ENCODE measurements at places on chromosomes 1 and 21.
A peak's percentile ranks its signal among the peaks of the same experiment; 100 is the strongest.

- no peak for DNase-seq
These were observed 22.7 kb downstream of the COL6A2 start for GRCh38 chr21:46120301-46121285.

- no peak for DNase-seq
These were observed 15.6 kb downstream of the SMG7 start for GRCh38 chr1:183487674-183488442.

- DNase-seq = no peak
These were observed 184.1 kb upstream of the DUSP10 start for GRCh38 chr1:221925947-221926346.

- DNase-seq = peak; percentile 58
These were observed 16.3 kb downstream of the PCP4L1 start for GRCh38 chr1:161274874-161275273.

GRCh38 chr1:88466899-88467580 lies 217.0 kb upstream of the PKN2 start:
- no peak for DNase-seq

GRCh38 chr1:25619101-25619890 lies 2.7 kb downstream of the MAN1C1 start:
- no peak for DNase-seq

- DNase-seq = no peak
These were observed 538.1 kb upstream of the ZRANB2 start for GRCh38 chr1:71618766-71619530.

DNA sequence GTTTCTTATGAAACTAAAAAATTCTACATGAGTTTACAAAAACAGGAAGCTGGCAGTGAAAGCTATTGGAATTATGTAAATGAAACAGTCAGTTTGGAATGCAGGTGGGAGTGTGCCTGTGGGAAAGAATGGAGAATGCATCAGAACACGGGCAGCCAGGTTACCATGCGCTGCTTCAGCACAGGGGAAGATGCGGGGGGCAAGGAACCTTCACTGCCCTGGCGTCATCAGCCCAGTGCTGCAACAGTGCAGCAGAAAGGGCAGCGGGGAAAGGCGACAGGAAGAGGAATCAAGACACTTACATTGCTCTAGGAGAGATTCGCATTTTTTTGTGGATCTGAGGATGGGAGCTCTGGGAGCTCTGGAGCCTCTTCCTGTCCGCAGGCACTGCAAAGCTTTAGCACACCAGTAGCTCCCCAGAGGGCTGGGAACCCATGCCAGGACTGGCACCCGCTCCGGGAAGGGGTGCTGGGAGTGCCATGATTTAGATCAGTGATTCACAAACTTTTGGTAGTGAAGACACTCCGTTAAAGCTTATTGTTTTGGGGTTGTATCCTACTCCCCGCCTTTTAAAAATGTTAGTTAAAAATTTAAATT lies 64.1 kb upstream of the WDR26 start:
- no peak for DNase-seq

DNA sequence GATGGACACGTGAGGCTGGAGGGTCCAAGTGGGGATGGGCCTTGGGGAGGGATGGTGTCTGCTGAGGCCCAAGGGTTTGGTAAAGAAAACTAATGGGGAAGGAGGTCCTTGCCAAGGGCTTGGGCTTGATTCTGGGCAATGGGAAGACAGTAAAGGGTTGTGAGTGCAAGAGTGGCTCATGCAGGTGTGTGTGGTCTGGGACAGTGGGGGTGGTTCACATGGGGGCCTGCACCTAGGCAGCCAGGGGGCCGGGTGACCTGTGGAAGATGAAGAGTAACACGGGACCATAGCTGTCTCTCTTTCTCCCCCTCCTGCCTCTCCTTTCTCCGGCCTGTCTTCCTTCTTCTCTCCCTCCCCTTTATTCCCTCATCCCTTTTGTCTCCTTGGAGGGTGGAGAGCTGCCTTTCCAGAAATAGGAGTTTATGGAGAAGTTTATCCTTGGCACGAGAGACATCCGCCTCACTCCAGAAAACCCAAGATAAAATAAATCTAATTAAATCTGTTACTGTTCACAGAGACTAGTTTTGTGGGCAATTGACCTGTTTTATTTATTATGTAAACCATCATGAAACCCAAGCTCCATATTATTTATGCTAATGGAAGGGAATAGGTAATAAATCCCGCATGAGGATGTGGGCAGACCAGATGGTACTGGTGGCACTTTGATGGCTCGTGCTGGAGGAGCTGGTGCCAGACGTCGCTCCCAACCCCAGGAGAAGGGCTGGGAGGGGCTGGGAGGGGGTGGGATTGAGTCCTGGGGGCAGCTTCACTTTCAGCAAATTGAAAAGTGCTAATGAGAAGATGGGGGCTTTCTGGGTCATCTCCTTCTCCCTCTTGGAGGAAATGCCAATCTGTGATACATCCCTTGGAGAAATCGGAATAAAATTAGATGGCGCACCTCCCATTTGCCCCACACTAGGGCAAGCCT lies 272.9 kb upstream of the CSF3R start:
- DNase-seq = peak; percentile 91

GRCh38 chr21:46441961-46442498 lies 16.7 kb upstream of the DIP2A start:
- DNase-seq = no peak

DNA sequence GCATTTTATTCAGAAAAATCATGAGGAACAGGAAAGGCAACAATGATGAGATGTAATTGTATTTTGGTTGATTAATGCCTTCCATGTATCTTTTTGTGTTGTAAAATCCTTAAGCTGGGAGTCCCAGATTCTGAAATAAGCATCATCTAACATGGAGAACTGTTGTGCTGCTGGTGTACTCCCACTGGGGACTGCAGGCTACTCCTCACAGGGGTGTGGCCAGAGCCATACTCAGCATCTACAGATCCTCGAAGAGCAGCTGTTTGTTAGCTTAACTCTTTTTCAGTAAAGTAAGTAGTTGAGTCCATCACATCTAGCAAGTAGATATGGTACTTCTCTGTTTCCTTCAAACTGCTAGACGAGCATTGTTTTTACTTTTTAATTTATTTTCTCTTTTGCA lies 358.0 kb downstream of the BRINP3 start:
- no peak for DNase-seq

DNA sequence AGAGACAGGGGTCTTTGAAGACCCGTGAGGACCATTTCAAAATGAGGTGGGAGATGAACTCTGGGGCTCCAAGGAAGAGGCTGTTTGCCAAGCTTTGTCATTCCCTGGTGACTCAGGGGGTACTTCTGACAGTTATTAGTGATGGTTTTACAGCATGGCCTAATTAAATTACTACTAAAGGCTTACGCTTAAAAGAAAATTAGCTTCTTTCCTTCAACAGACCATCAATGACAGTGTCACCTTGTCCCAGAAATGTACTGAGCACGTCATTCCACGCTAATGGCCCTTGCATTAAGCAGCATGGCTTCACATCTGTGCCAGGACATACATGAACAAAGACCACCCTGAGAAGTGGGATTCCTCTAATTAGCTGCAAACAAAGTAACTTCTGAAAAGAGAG lies 5.1 kb upstream of the UTS2 start:
- no peak for DNase-seq

DNA sequence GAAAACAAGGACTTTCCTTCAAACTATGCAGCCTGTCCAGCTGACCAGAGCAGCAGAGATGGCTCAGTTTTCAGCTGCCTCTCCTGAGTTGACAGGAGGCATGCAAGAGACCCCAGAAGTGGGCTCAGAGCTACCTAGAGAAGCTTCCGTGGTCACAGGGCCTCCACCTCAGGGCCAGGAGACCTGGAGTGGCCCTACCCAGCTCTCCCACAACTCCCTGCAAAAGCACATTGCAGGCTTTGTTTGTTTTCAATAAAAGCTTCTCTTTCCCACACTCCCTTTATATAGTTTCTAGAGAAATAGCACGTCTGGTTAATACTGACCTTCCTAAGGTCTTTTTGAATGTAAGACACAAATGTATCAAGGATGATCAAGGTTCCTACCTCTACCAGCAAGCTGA lies 40.1 kb downstream of the RRAGC start:
- DNase-seq = no peak

DNA sequence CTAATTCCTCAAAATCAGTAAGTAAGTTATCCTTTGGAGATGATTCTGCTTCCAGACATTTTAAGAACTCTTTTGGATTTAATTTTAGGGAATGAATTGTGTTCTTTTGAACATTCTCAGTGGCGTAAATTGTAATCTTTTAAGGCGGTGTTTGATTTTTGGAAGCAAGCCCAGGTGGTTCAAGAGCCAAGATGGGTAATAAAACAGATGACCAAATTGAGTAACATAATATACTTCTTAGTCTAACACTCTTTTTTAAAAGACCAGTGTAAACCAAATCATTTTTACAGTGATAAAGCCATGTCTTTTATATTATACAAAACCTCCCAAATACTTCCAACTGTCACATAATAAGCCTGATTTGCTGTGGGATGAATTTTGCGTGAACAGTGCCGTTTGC lies 133.8 kb downstream of the LRRC40 start:
- no peak for DNase-seq

DNA sequence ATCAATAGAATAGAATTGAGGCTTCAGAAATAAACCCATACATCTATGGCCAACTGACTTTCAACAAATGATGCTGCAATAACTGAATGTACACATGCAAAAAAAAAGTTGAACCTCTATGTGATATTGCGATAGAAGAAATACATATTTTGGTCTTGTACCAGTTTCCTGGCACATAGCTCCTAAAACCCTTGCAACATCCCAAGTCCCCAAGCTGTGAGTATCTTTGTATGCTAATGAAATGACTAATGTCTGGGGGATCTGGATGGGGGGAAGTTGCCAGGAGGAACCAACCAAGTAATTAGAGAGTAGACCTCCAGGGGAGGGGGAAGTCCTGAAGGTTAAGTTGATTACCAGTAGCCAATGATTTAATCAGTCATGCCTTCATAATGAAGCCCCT lies 24.4 kb downstream of the BLZF1 start:
- DNase-seq = no peak

- DNase-seq = no peak
These were observed 132.9 kb downstream of the LRRIQ3 start for GRCh38 chr1:74065081-74065480.

DNA sequence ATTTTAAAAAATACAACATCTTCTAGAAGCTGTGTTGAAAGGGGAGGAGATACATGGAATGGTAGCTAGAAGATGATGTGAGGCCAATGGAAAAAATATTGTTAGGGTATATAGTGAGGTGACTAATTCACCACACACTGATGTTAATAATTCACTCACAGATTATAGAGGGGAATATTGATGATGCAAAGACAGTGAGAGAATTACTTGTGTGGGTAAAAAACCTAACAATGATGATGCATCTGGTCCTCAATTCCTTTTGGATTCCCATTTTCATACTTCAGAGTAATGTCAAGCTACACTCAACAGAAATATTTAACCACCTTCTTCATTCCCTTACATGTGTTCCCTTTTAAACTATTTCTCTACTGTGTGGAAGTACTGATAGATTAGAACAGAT lies 169.5 kb upstream of the DPYD start:
- no peak for DNase-seq

DNA sequence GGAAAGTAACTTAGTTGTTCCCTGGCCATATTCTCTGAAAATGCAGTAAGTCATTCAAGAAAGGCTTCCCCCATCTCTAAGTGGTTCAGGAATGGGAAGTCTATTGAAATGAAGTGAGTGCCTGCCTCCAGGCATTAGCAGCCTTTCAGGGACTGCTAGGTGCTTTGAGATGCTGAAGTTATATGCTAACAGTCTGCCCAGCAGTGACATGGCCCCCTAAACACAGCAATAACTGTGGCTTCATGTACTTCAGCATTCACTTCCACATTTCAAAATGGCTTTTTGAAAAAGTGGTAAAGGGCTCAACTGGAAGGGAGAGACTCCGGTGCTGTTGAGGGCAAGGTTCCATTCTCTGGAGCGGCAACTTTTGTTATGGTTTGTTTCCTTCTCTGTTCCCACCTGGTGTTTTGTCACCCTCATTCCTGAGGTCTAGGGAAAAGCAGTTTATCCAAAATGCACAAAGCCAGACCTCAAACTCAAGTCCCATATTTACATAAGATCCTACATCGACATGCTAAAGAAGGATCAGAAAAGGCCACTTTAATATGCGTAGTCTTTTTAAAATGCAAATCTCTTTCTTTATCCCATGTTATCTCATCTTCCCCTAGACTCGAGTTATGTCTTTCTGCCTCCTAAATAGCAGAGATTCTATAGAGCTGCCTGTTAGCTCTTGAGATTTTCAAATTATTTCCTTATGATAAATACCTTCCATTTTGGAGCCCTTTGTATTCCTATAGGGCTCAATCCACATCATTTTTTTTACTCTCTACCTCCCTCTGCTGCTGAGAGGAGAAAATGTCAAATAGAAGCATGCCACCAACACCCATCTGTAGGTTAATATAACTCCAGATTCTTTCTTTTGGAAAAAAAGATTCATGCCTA lies 34.2 kb upstream of the LRRC8C start:
- no peak for DNase-seq

DNA sequence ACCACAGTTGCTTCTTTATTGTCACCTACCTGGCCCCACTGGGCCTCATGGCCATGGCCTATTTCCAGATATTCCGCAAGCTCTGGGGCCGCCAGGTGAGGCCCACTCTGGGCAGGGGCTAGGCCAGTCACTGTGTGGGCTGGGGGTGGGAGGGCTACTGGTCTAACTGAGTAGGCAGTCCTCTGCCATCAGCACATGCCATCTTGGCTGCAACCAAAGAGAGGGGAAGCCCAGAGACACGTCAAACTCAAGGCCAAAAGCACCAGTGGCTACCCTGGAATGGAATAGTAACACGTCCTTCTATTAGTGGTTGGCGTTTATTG lies 4.0 kb downstream of the HCRTR1 start:
- no peak for DNase-seq

GRCh38 chr1:13908128-13908527 lies 208.1 kb downstream of the PRDM2 start:
- no peak for DNase-seq

- no peak for DNase-seq
These were observed 57.6 kb downstream of the DNM3 start for GRCh38 chr1:171898941-171899340.

DNA sequence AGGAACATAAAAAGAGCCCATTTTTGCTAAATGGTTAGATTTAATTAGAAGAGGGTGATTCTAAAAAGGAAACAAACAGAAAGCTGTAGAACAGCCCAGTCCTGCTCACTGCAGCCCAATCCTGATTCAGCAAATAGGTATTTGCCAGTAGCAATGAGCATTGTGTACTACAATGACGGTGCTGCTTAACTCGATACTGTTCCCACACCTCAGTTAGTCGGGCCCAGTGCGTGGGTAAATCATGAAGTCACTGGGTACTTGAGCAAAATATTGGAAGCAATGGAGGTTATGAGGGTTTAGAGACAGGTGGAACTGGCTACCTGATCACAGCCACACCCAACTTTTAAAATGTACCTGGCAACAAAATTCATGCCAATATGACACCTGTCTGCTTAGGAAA lies 101.5 kb upstream of the ADGRL2 start:
- no peak for DNase-seq

DNA sequence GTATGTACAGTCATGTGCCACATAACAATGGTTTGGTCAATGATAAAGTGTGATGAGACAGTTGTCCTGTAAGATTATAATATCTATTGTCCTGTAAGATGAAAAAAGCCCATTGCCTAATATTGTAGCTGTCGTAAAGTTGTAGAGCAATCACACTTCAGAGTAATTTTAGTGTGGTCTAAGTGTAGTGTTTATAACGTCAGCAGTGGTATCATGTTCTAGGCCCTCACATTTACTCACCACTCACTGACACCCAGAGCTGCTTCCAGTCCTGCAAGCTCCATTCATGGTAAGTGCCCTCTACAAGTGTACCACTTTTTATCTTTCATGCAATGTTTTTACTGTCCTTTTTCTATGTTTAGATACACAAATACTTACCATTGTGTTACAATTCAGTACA lies 259.9 kb upstream of the RAB4A start:
- DNase-seq = no peak

- no peak for DNase-seq
These were observed 106.4 kb upstream of the TARDBP start for GRCh38 chr1:10905841-10906655.
